ENCODE measurements at places on chromosomes 2 and 18. TPM values are rescaled to one million over a fixed set of nuclear protein-coding genes. Genes with fewer than 3 reads are reported as not detected.

- DNase-seq, result no peak
Measured at GRCh38 chr2:8858264-8858663, 20.9 kb upstream of the KIDINS220 start.

GRCh38 chr2:208311954-208312353, 45.9 kb downstream of the PIKFYVE start:
- DNase-seq, result no peak

Gene CBLN2
- 1.3 TPM for total RNA-seq

- no peak for DNase-seq
Measured at GRCh38 chr18:41881285-41881684, 73.7 kb upstream of the PIK3C3 start.

DNA sequence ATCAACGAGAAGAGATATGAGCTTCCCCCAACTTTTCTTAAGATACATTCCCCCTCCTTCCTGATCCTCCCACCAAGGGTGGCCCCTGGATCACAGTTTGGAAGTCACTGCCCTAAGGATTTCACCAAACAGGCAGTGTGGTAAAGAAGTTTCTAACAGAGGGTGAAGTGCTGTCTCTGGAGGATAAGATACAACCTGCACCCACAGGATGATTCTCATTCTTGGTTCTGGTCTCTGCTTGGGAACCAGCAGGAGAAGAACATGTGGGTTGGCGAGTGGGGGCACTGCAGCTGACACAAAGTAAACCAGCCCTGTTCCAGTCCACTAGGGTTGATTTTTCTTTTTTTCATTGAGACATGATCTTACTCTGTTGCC, 9.3 kb downstream of the NFE2L2 start:
- DNase-seq, result no peak

Measured in transverse colon (tissue), 4 donors.